ENCODE measurements at places on chromosomes 6 and 20.

- DNase-seq: peak; percentile 17
Observed at GRCh38 chr6:45663251-45664221, 285.8 kb upstream of the SUPT3H start.

DNA sequence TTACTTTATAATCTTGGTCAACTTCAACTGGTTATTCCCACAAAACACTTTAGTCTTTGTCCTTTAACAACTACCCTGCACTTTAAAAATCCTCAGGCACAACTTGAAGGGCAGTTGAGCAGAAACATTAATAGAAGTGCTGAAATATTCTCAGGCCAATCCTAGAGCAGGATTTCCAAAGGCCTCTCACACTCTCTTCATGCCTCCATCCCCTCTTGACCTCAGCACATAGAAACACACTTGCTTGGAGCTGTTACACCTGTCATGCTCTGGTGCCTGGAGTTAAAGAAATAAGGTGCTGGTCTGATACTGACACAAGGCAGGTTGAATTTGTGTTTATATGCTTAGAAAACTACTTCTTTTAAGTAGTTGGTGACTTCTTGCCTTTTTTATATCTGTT, 618.8 kb upstream of the POU3F2 start:
- no peak for DNase-seq

DNA sequence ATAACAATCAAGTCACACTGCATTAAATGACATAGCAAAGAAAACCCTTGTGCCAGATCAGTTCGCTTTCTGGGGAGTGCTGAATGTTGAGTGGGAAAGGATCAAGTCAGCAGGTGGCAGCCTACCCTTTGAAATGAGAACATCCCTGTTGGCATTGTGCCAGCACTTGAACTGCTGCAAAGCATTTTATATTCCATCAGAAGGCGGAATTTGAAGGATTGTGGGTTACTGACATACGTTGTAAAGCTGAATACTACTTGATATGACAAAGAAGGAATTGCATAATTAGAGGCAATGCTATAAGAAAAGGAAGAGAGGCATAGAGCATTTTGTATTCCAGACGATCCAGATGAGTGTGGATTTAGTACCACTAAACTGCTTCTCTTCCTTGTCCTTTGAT, 26.5 kb downstream of the BCKDHB start:
- DNase-seq: peak; percentile 8

DNA sequence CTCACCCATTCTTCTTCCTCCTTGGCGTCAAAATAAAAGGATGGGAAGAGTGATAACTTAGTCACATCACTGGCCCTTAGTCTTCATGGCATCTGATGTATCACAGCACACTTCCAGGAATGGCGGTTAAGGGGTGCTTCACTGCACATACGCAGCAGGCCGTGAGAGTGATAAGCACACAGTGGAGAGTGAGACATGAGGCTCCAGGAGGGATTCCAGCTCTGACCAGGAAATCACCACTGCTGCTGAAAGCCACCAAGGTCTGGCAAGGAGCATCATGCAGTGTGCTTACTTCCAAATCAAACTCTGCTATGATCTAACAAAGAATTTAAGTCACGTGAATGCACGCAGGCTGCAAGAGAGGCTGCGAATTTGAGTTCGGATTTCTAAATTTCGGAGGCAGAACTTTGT, 62.4 kb downstream of the ARID1B start:
- DNase-seq: no peak

- DNase-seq: peak; percentile 48
Observed at GRCh38 chr20:8018958-8019245, 659 bp downstream of the TMX4 start.

DNA sequence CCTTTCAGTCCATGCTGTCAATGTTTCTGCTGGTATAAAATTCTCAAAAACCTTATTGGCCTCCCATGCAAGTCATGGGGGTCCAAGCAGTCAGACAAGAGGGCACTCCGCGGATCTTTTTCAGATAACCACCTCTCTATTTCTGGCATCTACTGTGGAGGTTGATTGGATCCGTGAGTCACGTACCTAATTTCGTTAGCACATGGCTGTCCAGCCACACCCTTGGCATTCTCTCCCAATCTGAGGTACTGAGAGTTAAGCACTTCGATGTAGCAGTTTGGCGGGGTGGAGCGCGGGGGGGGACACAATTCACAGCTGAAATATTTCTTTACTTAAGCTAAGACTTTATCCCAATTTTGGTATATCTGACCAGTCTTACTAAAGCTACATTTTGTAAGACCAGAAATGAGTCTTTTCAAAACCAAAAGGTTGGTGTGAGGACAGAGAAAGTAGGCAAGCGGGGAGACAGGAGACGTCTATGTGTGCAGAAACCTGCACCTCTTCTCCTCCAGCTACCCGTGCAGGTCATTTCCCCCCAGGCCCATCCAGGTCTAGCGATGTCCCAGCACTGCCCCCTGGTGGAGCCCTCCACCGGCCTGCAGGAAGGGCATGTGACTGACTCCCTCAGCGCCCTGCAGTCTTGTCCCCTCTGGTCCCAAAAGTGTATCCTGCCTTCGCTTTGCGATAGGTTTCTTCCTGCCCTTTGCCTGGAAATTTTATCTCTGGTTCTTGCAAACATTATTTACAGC, 113.1 kb downstream of the ADAT2 start:
- DNase-seq: peak; percentile 38

- no peak for DNase-seq
Observed at GRCh38 chr6:1099264-1099663, 212.6 kb upstream of the FOXQ1 start.

DNA sequence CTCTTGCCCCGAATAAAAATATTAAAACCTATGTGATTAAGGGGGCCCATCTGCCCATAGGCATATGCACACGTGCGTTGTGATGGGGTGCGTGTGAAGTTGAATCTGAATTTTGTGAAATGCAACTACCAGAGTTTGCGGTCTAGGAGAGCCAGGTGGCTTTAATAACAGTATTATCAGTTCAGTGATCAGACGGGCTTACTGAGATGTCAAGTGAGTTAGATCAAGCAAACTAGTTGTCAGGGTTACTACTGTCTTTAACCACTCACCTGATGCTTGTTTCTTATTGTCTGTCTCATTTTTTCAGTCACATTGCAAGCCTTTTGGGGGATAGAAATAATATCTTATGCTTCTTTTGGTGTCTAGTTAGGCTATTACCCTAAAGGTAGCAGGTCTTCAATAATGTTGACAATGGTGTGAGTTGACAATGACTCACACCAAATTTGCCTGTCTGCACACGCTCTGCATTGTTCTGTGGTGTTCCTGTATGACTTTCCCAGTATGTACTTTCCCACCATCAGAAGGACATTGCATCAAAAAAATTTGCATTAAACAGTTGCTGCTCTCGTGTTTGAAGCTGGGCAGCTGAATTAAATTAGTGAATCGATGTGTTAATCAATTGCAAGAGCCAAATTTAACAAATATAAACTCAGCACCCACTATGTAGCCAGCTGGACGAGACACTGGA, 103.1 kb upstream of the NAA20 start:
- no peak for DNase-seq

DNA sequence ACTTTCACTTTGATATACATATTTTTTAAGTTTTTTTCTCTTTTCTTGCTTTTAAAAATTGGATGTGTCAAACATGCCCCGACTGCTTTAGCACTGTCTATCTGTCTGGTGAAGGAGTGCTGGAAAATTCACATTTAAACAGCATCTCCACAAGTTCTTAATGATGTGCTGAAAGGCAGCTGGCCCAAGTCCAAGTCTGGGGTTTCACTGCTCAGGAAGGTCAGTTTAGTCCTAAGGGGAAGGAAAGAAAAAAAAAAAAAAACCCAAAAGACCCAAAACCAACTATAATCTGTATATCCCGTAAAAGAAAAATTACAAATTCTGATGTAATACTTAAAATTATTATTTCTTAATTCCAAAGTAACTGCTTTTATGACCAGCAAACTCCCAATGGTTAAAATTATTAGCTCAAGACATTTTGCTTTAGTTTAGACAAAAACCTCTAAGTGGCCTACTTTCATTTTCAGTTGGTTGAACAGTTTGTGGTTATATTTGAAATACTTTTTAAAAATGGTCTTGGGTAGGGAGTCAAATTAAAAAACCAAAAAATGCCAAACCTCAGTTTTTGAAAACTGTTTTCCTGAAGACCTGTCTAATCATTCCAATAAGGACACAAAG, 79.5 kb upstream of the PREP start:
- DNase-seq: no peak

GRCh38 chr6:126632271-126632670, 292.4 kb downstream of the CENPW start:
- DNase-seq: no peak

- DNase-seq: no peak
Observed at GRCh38 chr6:36947570-36948351, 6.8 kb upstream of the PI16 start.

GRCh38 chr6:109925075-109925474, 53.0 kb upstream of the GPR6 start:
- no peak for DNase-seq

DNA sequence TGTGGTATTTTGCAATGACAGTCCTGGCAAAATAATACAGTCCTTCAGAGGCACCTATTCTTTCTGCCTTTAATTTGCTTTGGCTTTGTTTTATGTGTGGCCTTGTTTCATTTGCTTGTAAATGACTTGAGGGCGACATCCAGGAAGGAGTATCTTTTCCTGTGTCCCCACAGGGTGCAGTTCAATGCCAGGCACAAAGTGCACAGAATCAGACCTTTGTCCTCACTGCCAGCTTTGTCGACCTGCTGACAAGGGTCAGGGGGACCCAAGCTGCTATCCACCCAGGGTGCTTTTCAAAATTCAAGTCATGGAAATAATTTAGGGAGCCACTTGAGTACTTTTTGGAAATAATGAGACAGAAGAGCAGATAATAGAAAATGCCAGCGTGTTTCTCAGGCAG, 37.0 kb upstream of the CDKN1A start:
- no peak for DNase-seq

DNA sequence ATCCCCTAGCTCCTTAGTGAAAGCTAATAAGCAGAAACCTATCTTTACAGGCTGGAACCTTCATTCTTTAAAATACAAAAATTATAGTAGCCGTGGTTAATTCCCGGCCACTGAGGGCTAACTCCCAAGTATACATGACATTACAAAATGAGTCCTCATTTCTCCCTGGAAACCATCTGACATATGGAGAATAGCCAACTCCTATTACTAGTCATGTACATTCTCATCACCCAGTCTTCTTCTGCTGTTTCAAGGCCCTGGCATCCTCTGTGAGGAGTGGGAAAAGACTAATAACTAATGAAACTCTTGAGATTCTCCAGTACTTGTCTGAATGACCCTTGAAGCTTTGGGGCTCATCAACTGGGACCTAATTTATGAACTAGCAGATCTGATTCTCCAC, 30.2 kb downstream of the CSNK2A1 start:
- DNase-seq: no peak

- no peak for DNase-seq
Observed at GRCh38 chr6:6771224-6771945, 182.9 kb downstream of the LY86 start.

- peak; percentile 72 for DNase-seq
Observed at GRCh38 chr20:51529758-51530157, 12.8 kb downstream of the NFATC2 start.

GRCh38 chr20:43904827-43905177, 9.8 kb upstream of the TOX2 start:
- DNase-seq: no peak

DNA sequence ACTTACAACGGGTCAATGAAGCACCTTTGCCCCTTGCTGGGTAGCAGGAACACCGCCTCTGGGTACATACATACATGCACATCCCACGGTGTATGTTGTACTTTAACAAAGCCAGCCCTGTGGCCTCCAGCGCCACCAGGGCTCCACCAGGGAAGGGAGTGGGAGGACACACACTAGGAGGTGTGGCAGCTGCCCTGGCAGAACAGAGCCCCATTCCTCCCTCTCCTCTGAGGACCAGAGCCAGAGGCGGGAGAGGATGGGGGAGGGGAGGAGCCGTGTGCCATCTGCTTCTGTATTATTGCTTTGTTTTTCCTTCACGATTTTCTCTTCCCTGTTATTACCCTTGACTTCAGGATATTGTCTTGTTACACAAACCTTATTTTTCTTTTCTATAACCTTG, 105.8 kb upstream of the TRAF3IP2 start:
- no peak for DNase-seq

DNA sequence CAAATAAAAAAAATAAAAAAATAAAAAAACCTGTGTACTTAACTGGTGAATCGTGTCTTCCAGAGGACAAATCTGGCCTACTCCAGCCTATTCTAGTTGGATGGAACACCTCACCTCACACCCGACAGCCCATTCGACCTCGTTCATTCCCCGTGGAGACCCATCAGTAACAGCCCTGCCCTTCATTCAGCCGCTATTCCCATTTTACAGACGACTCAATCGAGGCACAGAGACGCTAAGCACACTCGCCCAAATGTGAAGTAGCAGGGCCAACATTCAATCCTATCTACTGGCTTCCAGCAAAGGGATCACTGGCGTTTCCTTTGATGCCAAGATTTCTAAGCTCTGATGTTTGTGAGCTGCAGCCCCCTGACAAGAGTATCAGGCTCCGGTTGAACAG, 1.8 kb upstream of the NTSR1 start:
- no peak for DNase-seq

DNA sequence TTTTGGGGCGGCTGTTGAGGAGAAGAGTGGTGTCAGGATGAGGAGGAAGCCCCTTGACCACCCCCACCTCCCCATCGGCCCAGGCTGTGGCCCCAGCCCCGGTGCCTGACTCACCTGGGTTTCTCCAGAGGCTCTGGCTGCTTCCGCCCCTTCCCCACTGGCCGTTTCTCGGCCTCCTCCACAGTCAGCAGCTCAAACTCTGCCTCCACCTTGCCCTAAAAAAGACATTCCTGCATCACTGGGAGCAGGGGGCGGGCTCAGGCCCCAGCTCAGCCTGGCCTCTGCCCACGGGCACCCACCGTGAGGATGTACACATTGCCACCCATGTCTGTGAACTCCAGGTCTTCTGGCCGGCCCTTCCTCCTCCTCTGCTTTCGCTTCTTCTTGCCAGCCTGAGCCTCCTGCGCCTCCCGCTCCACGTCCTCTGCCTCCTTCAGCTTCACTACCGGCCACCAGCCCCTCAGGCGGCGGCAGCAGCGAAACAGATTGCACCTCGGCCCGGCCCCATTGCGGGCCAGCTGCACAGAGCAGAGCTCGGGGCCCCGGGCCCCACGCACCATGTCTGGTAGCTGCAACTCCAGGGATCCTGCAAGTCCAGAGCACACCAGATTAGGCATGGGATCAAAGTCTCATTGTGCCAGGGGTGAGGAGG, 17.3 kb downstream of the ERGIC3 start:
- DNase-seq: no peak

Data from activated T-cell treated with anti-CD3 and anti-CD28 coated beads for 4 hours (primary cell).